Activated T-cell treated with anti-CD3 and anti-CD28 coated beads for 48 hours (primary cell): ENCODE measurements at places on chromosomes 16 and 17.
A peak's percentile ranks its signal among the peaks of the same experiment; 100 is the strongest.

- no peak for DNase-seq
These were observed 4.2 kb downstream of the ZNF843 start for GRCh38 chr16:31438414-31438813.

DNA sequence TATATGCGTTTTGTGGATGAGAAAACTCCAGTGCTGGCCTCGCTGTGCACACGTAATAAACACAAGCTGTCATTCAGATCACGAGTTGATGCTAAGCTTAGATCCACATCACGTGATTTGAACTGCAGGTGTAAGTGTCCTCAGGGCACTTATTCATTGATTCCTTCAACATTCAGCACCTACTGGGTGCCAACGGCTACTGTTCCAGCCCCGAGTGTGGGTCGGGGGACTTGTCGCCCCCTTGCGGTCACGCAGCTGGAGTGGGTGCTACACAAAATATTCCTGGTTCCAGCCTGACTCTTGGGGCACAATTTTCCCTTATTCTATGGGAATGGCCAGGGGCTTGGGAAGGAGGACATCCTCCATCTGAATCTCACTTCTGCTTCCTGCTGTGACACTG is 29.9 kb upstream of the GINS2 start:
- DNase-seq: no peak

- DNase-seq: no peak
These were observed 16.0 kb upstream of the SP6 start for GRCh38 chr17:47866941-47867340.

DNA sequence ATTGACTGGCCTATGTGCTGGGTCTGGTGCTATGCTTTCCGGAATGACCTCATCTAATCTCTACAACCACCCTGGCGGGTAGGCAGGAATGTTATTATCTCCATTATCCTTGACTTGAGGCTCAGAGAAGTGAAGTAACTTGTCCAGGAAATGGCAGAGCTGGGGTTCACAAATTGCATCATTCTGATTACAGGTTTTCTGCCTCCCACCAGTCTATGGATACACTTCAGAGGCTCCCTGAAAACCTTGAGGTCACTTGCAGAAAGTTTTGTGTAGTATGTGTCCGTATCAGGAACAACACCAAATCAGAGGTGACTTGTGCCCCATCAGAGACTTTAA is 19.1 kb downstream of the NOD2 start:
- DNase-seq: no peak

DNA sequence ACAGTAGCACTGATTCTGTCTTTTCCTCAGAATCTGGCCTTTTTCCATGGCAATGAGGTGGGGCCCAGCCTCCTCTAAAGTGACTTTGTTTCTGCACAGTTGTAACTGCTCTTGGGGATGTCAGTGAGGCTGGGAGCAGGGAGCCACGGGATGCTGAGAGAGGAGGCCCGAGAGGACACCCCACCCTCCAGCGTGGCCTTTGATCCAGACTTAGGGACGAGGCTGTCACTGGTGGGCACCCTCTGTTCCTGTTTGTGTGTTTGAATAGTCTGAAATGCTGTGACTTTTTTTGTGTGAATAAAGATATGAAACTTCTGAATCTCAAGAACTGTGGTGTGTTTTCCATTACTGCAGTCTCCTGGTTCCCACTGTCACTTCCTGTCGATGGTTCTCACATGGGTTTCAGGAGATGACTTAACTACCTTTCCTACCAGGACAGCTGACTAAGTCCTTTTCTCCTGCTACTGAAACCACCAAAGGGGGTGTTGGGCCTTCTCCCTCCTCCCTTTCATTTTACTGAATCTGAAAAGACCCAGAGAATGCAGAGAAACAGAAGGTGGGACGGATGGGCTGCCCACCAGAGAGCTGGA is 18.6 kb downstream of the KCTD2 start:
- no peak for DNase-seq

- DNase-seq: no peak
These were observed 48.3 kb downstream of the ADCY7 start for GRCh38 chr16:50314665-50315064.

DNA sequence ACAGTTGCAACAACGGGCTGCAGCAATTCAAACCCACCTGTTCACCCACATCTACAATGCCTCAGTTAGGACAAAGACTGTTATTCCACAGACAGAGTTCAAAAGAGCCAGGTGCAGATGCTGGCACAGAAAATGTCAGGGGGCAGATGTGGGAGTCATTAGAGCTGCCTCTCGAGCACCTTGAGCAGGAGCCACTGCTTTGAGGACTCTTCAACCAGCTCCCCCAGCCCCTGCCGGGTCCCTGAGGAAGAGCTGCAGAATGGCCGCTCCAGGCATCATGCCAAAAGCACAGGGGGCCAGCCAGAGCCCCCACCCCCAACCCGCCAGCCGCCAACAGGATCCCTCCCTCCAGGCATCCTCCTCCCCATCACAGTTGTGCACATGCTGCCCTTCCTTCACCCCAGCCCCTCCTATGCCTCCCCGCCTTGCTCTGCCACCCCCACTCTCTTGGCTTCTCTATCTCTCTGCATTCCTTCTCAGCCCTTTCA is 20.8 kb downstream of the C17orf67 start:
- DNase-seq: no peak

DNA sequence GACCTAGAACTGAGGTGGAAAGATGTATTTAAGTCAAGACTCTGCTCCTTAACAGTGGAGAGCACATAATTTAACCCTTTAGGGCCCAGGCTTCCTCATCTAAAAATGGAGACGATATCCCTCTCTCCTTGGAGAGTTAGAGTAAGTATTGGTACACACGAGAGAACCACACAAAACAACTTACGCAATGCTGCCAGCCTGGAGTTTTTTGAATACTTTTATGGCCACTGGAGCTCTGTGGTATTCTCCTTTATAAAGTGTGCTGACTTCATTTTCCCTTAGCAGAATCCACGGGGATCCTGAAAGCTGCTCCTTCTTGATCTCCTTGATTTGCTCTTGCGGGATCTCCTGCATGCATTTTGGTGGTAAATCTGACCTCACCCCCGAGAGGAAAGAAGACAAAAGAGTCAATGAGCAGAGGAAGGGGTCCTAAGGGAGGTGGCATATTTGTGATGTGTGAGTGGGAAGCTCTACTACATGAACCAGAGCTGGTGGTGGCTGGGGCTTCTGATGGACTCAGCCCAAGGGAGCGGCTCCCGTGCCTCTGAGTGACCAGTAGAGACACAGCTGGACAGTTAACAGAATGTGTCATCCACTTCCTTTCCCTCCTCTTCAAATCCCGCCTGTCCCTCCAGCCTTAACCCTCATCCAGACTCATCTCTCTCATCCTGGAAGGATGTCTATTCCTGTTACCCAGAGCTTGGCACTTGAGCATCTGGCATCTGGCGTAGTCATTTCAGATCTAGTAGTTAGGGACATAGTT is 9.4 kb downstream of the MLKL start:
- DNase-seq: no peak

DNA sequence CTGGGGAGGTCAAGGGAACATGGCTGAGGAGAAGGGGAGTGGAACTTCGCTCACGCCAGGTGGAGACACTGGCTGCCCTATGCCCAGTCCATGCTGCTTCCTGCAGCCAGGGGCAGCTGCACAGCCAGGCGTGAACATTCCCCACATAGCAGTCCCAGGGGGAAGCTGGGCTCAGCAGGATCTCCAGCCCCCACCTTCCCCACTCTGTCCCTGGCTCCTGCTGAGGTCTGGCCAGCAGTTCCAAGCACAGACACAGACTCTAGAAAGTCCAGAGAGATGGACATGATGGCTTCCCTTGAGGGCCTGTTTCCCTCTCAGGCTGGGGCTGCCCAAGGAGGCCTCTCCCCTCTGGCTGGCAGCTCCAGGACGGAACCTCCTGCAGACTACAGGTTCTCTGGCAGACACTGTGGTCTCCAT is 9.3 kb downstream of the JUP start:
- no peak for DNase-seq

DNA sequence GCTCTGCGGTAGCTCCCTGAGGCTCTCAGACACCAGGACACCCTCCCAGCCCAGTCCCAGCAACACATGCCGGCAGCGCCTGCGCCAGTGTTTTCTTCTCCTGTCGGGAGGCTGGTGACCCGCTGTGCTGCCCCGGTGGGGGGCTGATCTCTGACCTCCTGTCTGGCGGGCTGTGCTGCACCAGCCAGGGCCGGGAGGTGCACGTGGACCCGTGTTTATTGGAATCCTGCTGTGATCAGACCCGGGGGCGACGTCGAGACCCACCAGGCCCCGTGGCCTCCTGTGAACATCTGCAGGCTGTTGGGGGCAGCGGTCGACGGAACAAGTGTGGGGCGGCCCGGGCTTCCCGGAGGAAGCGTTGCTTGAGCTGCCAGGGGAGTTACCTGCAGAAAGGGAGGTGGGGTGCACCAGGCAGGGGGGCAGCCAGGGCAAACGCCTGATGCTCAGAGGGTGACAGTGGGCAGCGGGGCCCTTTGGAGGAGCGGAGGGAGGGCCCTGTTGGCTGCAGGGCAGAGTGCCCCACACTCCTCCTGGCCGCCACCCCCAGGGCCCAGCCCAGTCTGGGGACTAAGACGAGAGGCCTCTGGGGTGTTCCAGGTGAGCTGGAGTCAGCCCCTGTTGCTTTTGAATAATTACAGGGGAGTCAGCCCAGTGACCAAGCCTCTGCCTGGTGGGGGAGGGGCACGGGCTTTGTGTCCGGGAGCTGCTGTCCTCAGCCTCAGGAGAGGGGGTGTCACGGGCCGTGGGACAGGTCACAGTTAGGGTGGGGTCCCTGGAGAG is 2.3 kb upstream of the SSTR5 start:
- DNase-seq: no peak

GRCh38 chr16:29811170-29811895 is 660 bp upstream of the PRRT2 start:
- peak; percentile 77 for DNase-seq

- DNase-seq: no peak
These were observed 92.4 kb upstream of the CDC42EP4 start for GRCh38 chr17:73404246-73404645.

DNA sequence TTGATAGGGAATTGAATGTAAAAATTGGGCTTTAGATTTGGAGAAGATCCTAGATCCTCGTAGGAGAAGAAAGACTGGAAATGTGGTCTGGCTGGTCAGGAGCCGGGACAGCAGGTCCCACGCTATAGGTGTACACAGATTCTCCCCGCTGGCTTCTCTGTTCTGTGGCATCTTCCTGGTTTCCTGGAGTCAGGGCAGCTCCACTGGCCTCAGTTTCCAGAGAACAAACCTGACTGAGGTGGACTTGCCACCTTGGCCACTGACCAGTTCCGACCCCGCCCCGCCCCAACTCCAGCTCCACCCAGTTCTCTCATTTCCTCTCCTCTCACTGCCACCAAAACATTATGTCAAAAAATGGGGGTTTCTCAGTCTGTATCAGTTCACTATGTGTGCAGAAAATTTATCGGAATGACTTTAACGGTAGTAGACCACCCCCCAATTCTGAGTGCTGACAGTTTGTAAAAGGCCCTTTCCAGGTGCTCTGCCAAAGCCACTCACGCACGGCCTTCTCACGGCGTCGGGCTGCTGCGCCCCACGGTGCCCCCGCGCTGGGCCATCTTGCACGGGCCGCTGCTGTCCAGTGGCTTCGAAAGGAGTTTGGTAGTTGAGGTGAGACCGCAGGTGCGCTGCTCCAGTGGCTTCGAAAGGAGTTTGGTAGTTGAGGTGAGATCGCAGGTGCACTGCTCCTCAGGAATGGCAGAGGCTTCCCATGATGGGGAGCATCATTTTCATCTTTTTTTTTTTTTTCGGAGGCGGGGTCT is 161.4 kb upstream of the CHMP6 start:
- DNase-seq: no peak

GRCh38 chr17:17684906-17685774 is 3.9 kb downstream of the RAI1 start:
- no peak for DNase-seq

DNA sequence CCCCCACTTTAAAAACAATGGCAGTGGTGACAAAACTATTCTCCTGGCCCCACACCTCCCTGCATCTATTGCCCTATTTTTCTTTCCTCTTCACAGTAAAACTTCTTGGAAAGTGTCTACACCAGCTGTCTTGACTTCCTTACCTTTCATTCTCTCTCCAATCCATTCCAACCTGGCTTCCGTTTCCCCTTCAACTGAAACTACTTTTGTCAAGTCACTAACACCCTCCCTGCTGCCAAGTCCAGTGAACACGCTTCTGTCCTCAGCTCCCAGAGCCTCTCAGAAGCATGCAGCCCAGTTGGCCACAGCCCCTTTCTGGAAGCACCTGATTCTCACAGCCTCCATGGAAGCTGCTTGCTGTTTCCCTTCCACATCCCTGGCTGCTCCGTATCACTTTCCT is 4.0 kb upstream of the SCN4A start:
- no peak for DNase-seq

GRCh38 chr16:52035436-52035835 is 511.5 kb downstream of the TOX3 start:
- DNase-seq: no peak

DNA sequence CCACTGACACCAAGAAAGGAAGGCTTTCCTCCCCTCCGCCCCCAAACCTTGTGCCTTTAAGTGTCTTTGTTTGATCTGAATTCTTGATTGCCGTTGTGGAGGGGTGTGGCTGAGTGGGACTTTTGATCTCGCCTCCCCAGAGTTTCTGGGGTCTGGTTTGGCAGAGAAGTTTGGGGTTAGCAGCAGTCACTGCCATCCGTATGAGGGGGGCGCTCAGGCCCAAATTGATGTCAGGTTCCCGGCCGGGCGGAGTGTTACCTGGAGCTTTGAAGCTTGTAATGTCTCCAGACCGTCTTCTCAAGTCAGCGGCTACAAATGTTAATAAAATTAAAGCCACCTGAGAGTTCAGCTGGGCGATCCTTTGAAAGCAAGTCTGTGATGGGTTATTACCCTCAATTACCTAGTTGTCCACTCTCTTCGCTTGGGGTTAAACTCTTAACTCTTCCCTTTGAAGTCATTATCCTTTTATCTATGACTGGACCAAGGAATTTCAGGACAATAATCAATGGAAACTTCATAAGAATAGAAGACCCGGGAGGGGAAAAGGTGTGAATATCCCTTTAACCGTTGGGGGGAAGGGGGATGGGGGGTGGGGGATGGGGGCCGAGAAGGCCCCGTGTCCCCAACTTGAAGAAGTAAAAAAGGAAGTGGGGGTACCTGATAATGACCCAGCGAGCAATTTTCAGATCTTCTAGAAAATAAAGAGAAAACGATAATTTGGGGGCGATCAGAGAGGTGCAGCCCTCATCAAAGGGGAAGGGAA is 31.8 kb upstream of the AXIN2 start:
- DNase-seq: no peak

GRCh38 chr17:78369791-78370381 is 8.6 kb upstream of the PGS1 start:
- no peak for DNase-seq

GRCh38 chr16:31404353-31405064 is 11.4 kb downstream of the ITGAD start:
- DNase-seq: no peak

DNA sequence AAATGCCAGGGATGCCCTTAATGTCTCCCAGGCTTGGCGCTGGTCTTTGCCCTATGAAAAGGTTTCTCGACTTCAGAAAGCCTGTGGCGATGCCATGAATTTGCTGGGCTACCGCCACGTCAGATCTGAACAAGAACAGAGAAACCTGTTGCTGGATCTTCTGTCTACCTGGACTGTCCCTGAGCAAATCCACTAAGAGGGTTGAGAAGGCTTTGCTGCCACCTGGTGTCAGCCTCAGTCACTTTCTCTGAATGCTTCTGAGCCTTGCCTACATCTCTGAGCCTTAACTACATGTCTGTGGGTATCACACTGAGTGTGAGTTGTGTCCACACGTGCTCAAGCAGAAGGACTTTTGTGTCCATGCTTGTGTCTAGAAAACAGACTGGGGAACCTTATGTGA is 11.4 kb downstream of the CHST4 start:
- peak; percentile 8 for DNase-seq
